ENCODE measurements at places on chromosomes 11 and 22.

DNA sequence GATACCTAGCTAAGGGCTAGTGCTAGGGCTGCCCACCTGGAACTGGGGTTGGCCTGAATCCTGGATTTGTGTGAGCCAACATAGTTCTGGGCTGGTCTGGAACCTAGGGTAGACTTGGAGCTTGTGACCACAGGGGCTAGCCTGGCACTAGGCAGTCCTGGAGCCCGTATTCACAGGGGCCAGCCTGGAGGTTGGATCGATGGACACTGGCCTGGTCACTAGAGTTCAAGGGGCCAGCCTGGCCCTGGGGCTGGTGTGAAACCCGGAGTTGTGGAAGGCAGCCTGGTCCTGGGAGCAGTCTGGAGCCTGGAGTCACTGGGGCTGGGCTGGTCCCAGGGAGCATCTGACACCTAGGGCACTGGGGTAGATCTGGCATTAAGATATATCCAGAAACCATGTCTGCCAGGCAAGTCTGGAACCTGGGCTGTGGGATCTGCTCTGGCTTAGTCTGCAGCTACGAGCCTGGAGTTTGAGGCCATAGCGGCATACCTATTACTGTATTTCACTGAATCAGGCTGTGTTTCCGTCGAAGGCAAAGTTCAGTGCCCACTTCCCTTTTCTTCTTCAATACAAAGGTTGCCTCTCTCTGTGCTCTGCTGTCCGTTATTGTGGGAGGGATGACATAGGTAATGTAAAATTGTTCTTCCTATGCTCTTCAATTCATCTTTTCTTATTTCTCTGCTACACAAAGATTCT, 9.1 kb upstream of the GLYATL1B start:
- no peak for DNase-seq

DNA sequence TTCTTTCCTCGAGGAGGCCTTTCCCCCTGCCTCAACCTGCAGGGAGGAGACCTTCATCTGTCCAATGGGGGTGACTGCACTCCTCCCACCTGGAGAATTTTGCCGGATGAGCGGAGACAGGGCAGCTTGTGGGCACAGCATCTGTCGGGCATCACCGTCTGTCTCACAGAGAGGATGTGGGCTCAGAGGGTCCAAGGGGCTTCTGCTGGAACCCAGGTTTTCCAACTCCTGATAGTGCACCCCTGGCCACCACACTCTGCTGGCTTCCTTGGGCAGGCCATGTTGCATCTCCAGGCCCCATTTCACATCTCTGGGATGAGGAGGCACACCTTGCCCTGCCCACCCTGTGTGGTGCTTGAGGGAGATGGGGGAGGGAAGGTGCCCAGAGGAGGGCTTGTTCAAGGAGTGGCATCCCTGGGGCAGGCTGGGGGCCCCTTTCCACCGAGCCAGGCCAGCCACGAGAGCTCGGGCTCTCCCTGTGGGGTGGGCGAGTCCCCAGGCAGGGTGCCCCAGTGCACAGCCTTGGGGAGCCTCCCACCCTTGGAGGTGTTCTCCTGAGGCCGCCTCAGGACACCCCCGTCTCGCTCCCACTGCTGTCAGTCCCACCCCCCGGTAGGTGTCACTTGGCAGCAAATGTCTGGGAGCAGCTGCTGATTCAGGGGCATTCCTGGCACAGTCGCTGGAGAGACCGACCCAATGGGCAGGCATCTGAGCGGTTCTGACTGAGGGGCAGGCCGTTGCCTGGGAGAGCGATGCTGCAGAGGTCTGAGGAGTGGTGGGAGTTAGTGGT, 84.2 kb downstream of the MORC2 start:
- no peak for DNase-seq

DNA sequence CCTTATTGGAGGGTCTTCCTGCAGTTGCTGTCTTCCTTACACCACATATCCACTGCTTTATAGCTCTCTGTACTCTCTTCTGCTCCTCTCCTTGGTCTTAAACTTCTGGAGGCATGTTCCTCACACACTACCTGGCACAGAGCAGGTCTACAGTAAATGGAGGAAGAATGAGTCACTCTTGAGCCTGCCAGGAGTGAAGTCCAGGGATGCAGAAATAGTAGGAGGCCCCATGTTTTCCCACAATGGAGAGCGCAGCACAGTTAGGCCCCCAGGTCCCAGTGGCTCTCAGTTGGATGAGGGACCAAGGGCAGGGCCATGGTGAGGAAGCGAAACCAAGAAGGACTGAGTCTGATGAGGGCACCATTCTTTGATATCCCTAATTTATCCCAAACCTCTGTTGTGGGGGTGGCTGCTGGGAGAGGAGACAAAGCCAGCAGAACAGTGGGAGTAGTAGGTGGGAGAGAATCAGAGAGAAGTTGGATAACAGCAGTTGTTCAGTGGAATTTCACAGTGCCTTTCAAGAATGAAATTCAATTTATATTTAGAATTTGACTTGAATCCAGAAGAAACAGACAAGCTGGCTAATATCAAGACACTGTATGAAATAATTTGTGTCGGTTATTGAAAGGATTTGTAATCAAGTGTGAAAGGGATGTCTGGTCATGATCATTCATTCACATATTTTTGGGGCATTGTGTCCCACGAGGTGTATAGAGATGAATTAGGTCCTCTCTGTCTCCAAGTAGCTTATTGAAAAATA, 187.8 kb downstream of the HIPK3 start:
- DNase-seq = no peak

DNA sequence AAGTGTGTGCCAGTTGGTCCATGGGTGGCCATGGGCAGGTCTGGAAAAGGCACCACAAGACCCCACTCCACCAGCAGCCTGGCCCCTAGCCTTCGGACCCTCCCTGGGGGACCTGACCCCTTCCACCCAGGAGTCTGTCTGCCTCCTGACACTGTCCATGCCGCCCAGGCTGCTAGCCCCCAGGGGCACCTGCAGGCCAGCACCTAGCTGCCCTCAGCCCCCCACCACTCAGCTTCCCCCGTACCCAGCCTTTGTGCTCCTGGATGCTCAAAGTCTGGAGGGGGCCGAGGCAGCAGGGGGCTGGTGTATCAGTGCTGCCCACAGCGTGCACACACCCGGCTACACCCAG, 34.3 kb upstream of the OR10G7 start:
- DNase-seq = no peak

- no peak for DNase-seq
Observed at GRCh38 chr11:72078477-72078876, 1.9 kb downstream of the NUMA1 start.
